Left renal pelvis (tissue), 4 donors: ENCODE measurements at places on chromosomes 5 and 9. TPM values are rescaled to one million over a fixed set of nuclear protein-coding genes. Genes with fewer than 3 reads are reported as not detected.

GRIA1 gene
- 1.4 TPM for polyA plus RNA-seq

ARHGEF39 gene
- 9.7 TPM for polyA plus RNA-seq

BTNL3 gene
- polyA plus RNA-seq = 0.10 TPM

CXCL14 gene
- polyA plus RNA-seq = 48.1 TPM

STKLD1 gene
- polyA plus RNA-seq = 4.1 TPM

BAAT gene
- 0.35 TPM for polyA plus RNA-seq

PCDHGB1 gene
- polyA plus RNA-seq = 1.7 TPM

LECT2 gene
- polyA plus RNA-seq = 4.6 TPM

RASGRF2 gene
- 3.1 TPM for polyA plus RNA-seq

FBP1 gene
- polyA plus RNA-seq = 57.4 TPM

RPP25L gene
- polyA plus RNA-seq = 27.6 TPM

DNA sequence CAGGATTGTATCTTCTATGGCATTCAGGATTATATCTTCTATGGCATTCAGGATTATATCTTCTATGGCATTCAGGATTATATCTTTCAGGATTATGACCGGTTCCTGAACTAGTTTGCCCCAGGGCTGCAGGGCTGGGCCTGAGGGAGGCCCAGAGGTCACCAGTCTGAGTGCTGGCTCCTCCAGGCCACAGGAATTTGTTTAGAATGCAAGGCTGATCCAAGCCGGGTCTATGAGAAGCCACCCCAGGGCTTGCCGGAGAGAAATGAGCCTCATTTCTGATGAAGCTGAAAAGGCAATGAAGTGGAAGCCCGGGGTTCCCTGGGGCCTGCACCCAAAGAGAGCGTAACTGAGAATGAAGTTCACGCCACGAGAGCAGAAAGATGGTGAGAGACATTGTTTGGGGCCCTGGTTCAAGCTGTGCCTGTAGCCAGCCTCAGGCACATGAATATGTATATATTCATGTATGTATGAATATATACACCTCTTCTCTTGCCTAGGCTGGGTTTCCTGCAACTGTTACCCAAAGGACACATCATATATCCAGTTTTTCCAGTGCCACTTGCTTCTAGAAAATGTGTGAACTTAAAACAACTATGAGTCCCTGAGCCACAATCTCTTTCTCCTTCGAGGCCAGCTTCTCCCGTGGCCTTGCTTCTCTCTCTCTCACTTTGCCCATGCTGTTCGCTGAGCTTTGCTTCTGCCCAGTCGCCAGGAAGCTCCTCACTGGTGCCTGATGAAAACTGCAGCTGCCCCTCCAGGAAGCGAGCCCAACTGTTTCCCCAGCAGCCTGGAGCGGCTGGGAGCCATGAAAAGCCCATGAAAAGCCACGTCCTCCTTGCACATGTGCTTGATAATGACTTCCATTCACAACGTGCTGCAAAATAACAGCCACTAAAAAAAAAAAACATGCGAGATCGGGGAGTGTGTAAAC lies 62.3 kb downstream of the GTF3C4 start:
- DNase-seq = no peak

GRCh38 chr5:119966028-119966427 lies 336.7 kb downstream of the FAM170A start:
- DNase-seq = no peak

DNA sequence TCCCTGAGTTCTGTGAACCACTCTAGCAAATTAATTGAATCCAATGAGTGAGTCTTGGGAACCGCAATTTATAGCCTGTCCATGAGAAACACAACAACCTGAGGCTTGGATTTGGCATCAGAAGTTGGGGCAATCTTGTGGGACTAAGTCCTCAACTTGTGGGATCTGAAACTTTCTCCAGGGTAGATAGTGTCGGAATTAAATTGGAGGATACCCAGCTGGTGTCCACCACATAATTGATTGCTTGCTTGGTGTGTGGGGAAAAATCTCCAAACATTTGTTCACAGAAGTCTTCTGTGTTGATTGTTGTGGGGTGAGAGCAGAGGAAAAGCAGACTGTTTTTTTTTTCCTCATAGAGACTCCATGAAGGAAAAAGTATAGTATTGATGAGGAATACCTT lies 320.6 kb upstream of the MEF2C start:
- DNase-seq = no peak

DNA sequence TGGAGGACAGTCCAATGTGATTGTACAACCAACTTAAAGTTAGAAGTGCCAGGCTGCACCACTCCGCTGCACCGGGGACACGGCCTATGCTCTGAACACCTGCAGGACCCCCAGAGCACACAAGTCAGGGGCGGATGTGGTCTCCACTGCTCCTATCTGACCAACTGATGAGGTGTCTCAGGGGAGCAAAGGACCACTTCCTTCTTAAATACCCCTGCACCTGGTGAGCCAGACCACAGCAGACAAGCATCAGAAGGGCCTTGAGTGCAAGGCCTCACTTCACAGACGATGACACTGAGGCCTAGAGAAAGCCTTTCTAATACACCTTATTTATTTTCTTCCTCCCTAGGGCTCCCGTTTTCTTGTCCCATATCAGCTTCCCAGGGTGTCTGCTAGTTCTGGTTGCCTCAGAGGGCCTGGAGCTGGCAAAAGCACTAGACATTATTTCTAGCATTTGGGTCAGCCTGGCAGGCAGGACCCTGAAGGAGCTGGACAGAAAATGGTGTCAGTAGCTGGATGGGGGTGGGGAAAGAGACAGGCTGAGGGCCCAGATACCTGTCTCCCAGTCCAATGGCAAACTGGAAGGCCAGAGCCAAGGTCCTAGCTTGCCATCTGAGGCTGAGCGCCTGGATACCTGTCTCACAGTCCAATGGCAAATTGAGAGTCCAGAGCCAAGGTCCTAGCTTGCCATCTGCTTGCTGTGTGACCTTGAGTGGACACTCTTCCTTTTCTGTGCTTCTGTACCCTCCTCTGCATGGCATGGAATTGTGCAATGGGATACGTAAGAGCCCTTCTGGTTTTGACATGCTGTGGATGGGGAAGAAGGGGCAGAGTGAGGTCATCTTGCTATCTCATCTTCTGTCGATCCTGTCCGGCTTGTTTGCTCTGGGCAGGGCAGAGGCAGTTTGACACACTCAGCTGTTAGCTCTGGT lies 9.0 kb downstream of the CCDC69 start:
- DNase-seq = no peak

- DNase-seq = no peak
These were observed 64.7 kb downstream of the STK10 start for GRCh38 chr5:172123269-172123692.

DNA sequence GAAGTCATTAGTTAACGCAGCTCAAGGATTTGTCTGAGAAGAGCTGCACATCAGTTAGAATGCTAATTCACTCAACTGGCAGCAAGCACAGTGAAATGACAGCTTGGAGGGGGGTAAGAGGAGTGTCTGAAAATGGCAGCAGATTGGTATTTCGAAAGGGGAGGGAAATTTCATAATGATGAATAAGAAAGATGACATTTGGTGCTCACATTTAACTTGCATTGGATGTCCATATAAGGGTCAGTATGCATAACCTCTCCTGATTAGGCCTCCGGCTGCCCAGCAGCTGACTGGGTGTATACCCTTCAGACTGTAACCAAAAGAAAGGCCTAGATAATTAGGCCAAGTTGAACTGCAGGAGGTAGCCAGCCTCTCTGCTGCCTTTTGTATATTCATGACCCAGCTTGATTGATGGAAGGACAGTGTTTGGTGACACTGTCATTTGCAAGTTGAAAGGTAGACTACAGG lies 131.0 kb downstream of the PBX3 start:
- DNase-seq = no peak

- DNase-seq = no peak
These were observed 59.4 kb downstream of the SIL1 start for GRCh38 chr5:139138809-139139208.

GRCh38 chr5:133613184-133613583 lies 843 bp upstream of the FSTL4 start:
- no peak for DNase-seq

DNA sequence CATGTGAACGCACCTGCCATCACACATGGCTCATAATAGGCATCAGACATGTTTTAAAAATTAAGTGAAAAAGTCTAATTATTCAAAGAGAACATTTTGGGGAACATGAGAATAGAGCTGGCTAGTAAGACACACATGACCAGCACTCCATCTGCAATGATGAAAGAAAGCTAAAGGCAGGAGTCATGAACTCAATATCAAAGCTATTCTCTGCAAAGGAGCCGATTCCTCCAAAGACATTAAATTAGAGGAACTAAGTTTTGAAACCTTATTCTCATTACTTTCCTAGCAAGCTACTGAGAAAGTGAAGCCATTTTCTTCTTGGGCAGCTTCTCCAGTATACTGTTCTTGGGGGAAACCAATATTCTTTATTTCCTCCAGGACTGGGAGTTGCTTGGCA lies 172.0 kb downstream of the CRB2 start:
- DNase-seq = no peak

GRCh38 chr9:127166651-127167524 lies 44.5 kb upstream of the ANGPTL2 start:
- no peak for DNase-seq

DNA sequence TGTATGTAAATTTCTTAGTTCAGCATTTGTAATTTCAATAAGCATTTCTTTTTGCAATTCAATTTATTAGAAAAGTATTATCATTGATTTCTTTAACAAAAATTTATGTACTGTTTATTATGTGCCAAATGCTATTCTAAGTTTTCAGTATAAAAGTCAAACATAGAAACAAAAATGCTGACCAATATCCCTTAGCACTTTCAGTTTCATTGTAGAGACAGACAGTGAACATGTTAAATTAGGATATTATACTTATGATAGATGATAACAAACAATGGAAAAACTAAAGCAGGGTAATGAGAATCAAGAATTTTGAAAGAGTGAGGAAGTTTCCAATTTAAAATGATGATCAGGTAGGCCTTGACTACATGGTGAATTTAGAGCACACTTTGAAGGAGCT lies 1106.0 kb downstream of the TAF11L14 start:
- DNase-seq = no peak

DNA sequence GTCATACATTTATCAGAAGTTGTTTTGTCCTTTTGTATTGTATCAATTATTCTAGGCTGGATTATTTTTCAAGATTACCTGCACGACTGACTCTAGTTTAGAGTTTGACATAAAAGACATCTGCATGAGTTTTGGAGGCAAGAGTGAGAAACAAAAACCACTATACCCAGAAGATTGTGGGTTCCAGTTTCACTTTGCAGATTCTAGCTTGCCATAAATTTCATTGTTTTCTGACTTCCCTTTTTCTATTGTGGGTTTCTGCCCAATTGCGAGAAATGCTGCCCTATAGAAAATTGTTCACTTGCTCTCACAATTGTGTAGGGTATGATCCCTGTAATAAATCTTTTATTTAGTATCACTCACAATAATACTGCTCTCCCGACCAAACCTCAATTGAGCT lies 1043.4 kb upstream of the CDH10 start:
- DNase-seq = no peak

GRCh38 chr5:65483546-65484346 lies 2.0 kb upstream of the ADAMTS6 start:
- DNase-seq = peak; percentile 40

DNA sequence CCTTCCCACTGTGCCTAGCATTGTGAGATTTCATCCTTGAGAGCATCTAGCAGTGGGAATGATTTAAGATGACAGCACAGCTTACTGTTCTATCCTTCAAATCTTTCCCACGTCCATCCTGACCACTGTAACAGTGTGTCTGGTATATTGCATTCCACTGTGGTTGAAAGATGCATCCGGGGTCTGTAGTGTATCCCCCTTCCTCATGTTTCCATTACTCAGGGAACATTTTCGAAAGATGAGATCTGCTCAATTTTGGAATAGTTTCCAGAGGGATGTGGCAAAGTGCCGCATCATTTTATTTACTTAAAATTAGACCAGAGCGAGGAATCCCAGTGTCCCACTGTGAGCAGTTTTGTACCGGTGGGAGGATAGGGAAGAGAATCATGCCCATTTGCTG lies 407.1 kb upstream of the PAPPA start:
- DNase-seq = no peak

- DNase-seq = no peak
These were observed 6.6 kb upstream of the ASPN start for GRCh38 chr9:92488681-92489550.

DNA sequence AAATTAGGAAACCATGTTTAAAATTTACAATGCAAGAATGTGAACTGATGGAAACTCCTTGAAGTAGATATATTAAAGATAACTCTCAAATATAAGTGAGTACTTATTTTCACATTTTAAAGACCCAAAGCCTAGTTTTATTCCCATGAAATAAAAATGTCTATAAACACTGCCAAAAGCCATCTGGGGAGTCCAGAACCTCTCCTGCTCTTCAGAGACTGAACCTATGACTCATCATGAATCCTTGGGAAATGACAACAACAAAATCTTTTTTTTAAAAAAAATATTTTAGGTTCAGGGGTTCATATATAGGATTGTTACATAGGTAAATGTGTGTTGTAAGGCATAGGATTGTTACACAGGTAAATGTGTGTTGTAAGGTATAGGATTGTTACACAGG lies 33.8 kb upstream of the FYB1 start:
- DNase-seq = no peak

- no peak for DNase-seq
These were observed 380.5 kb downstream of the RAB3C start for GRCh38 chr5:58963361-58963760.

DNA sequence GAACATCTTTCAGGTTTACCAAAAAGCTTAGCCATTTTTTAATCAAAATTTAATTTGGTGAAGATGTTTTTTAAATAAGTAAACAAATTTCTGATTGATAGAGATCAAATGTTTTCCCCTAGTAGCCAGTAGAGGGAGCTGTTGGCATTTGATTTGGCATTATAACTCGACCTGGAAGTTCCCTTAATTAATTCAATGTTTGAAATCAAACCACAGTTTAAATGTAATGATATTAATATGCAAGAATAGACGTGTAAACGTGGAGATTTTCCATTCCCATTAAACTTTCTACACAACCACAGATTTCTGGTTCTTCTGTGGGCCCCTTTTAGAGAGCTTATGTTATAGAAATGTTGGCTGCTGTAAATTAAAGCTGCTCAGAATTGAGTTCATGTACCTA lies 148.1 kb upstream of the MPDZ start:
- DNase-seq = peak; percentile 42

- DNase-seq = no peak
These were observed 65.1 kb downstream of the BASP1 start for GRCh38 chr5:17282283-17283120.

DNA sequence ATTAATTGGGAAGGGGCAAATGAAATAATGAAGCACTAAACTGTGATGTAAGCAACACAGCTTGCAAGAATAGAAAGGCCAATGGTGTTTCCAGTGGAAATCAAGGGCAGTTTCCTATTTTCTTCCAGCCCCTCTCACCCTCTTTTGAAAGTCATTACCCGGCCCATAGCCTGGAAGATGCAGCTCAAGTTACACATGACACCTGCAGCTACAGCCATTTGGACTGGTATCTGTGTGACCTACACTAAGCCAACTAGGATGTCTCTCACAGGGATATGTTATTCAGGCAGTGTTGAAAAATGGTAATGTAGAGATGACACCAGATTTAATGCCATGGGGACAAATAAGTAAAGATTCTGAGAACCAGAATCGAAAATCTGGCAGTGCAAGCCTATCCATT lies 439.4 kb upstream of the ZNF462 start:
- DNase-seq = no peak

DNA sequence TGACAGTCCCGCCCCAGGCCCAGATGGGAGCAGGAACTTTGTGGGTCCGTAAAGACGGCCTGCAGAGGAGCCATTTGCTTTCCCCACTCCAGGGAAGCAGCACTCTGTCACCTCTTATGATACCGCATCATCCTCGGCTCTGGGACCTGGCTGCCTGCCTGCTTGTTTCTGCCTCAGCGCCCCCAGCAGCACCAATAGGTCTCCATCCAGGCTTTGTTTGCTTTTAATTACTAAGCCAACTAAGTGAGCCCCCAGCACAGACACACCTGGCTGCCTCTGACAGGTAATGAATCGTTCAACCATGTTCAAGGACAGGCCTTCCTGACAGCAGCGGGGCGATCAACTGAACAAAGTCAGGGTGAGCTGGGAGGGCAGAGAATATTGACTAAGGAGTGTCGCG lies 141.4 kb downstream of the C5orf15 start:
- DNase-seq = no peak
